ENCODE measurements at places on chromosomes 6 and 20.

GRCh38 chr6:135148889-135149288 is 32.2 kb upstream of the MYB start:
- no peak for DNase-seq

- DNase-seq, result no peak
These were observed 53.4 kb upstream of the RNF24 start for GRCh38 chr20:4068708-4069107.

GRCh38 chr6:27518881-27519795 is 46.2 kb upstream of the ZNF184 start:
- DNase-seq, result peak; percentile 77

DNA sequence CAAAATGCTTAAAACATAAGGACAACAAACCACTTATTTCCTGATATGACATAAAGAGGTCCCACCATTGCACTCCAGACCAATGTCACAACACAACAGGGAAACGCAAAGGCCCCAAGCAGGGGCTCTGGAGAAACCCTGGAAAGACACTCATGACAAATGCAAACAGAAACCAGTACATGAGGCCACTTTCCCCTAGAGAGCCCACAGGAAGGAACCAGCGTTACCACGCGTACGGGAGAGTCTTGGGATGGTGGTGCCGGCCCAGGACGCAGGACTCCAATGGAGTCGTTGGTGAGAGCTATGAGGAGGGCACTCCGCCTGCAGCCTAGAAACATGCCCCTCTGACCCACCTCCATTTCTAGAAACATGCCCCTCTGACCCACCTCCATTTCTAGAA is 20.2 kb downstream of the GMEB2 start:
- no peak for DNase-seq

DNA sequence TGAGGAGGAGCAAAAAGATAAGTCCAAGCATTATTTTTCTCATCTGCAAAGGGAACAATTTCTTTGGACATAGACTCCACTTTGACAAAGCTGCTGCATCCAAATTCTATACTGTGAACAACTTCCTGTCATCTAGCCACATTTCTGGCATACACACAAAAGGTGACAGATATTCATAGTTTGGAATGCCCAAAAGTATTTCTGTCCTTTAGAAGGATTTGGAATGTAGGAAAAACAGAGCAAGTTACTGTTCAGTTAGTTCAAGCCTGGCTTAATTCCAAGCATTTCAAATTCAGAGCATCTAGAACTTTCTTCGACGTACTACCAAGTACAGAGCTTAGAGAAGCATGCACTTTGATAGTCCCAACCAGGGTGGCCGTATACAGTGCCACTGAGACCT is 134.0 kb downstream of the PDE7B start:
- DNase-seq, result no peak

DNA sequence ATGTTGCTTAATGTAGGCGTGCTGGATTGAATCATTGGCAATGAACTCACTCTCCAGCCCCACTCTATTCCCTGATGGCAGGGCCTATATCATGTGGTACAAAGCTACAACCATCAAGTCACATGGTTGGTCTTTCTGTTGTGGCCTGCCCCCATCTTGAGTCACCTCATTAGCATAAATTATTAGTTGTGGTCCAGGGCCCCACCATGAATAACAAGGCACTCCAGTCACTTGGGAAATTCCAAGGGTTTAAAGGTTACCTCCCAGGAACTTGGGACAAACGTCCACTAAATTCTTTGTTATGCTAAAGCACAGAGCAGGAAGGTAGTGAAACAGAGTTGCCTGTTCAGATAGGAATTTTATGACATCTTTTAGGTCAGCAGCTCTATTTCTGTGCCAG is 193.7 kb downstream of the SLC35F1 start:
- no peak for DNase-seq

GRCh38 chr20:13703265-13703664 is 64.5 kb upstream of the TASP1 start:
- DNase-seq, result no peak

GRCh38 chr6:135146162-135146934 is 34.8 kb upstream of the MYB start:
- no peak for DNase-seq

- DNase-seq, result no peak
These were observed 19.7 kb upstream of the ULBP3 start for GRCh38 chr6:150088481-150089154.

GRCh38 chr6:6201200-6201599 is 119.3 kb downstream of the F13A1 start:
- DNase-seq, result no peak

- DNase-seq, result no peak
These were observed 58.3 kb downstream of the CARMIL1 start for GRCh38 chr6:25337431-25337830.

DNA sequence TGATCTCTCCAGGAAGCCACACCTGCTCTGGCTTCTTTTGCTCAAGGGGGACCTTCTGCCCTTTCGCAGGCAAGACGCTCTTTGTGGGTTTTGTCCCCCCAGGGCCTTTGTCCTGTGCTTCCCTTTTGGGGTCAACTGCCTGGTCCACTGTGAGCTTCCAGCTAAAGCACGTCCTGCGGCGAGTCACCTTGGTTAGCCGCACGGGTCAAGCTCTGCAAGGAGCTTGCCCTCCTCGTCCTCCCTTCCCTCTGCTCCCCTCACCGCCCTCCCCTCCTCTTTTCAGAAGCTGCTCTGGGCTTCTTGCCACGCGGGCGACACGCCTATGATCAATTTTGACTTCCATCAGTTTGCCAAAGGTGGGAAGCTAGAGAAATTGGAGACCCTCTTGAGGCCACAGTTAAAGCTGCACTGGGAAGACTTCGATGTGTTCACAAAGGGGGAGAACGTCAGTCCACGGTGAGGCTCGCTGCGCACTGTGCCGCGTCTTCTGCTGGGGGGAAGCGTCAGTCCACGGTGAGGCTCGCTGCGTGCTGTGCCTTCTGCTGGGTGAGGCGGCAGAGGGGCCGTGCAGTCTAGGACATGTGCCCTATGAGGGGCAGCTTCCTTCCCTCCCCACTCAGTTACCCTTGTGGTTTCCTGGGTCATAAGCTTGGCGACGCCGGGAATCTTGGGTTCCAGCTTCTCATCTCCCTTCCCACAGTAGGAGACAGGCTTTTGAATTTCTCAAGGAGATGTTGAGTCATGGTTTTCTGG is 80.2 kb downstream of the SYNJ2 start:
- DNase-seq, result no peak

DNA sequence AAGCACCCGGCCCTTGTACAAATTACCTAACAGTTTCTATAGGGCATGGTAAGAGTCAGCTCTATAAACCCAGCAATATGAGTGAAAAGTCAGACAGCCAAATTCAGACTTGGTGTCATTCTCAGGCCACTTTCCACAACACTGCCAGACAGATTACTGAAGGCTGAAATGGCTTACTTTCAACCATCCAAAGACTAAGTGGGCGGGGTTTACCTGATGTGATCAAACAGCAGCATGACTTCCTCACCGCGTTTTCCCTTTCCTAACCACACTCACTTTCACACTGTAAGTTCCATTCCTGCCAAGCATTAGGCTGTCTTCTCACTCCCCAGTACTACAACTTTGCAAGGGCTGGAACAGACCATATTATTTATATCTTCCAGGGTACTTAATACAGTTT is 85.9 kb downstream of the SMLR1 start:
- no peak for DNase-seq

GRCh38 chr20:62824476-62825332 is 7.9 kb downstream of the COL9A3 start:
- peak; percentile 72 for DNase-seq

DNA sequence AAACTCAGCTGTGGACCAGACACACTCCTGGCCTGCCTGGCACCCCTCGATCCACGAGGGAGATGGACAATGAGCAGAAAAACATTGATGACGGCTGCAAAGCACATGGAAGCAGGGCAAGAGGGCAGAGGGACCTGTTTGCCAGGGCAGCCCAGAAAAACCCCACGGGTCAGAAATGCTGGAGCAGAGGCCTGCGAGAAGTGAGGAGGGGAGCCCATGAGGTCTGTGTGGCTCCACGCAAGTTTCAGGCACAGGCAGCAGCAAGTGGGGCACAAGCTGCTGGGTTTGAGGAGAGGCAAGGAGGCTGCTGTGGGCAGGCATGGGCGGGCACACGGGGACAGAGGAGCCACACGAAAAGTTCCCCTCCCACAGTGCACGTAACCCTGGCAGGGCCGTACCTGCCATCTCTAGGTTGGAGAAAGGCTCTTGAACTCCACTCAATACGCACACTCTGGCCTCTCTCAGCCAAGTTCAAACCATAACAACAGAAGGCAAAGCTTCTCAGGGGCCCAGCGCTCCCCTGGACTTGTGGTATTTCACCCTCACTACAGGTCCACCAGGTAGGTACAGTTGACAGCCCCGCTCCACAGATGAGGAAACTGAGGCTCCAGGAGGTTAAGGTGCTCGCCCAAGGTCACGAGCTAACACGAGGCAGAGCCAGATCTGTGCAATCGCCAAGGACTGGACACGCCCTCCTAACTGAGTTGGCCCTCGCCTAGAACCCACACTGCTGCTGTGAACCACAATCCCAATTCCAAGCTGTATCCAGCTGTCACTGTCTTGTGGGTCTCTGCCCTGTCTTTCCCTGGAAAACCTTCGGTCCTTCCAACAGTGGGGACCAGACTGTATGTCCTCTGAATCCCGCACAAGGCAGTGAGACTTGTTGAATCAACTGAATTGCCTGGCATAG is 108.2 kb downstream of the NOL4L start:
- DNase-seq, result peak; percentile 23

DNA sequence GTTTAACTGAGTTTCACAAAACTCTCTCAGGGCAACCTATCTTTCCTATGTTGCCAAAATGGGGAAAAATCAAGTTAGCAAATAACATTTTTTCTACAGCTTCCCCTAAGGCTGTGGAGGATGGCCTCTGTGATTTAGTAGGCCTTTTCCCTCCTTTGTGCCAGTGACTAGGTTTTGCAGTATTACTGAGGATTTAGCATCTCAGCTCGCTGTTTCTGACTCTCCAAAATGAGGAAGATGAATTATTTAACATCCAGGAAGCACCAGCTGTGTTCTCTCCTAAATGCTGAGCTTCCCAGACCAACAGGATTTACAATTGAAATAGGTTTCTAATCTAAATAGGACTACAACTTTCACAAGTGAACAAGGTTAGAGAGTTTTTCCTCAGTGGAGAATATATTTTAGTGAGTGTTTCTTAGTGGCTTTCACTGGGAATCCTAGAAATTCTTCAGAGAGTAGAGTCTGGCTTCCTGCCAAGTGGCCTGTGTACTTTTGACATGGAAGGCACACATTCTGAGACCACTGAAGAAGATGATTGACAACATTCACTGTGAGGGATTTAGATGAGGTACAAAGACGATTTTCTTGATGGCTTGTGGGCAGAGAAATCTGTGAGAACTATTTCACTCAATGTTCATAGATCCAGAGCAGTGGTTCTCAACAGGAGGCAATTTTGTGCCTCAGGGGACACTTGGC is 62.4 kb downstream of the PTCHD4 start:
- no peak for DNase-seq

DNA sequence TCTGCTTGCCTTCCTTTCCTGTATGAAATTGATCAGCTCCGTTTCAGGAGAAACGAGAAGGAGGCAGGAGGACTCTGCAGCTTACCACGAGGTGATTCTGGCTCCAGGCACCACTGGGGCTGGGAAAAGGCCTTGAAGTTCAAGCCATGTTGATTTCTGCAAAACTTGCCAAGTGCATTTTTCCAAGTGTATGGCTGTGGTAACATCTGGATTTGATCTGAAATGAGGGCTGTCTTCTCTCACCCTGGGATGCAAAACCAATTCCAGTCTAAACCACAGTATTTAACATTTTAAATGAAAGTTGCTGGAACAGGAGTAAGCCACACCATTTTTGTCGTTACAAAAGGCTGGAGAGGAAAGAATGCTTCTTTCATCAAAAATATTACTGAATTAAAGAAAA is 36.1 kb upstream of the FAM210B start:
- no peak for DNase-seq

GRCh38 chr6:113120582-113121285 is 736.4 kb upstream of the MARCKS start:
- DNase-seq, result no peak

DNA sequence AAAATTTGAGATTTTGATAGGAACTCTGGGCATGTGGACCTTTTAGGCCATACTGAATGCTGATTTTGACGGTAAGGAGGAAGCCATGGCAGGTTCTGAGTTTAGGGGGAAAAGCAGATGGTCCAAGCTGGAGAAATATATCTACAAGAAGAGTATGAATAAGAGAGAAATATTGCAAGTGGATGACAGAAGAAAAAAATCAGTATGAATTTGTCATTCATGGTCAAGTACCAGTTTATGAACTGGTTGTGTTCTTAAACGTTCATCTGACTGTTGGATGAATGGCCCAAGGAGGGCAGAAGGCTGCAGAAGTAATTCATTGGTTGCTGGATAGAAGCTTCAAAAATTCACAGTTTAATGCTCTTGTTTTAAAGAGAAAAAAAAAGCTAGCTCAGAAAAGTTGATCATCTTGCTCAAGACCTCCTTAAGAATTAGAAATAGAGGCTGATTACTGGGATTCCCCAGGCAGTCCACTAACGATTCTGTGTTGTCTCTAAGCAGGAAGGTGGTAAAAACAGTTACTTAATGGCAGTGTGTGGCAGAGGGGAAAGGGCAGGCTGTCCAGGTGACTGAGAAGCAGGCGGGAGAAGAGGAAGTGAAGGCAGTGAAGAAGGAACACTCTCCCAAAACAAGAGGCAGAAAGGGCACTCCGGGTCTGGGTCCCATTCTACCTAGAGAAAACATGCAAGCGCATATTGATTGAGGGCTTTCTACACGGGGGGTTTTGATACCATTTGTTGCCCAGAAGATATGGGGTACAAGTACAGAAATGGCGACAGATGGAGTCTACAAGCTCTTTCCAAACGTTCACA is 2.0 kb upstream of the DUSP22 start:
- no peak for DNase-seq

GRCh38 chr20:18728870-18729224 is 84.7 kb upstream of the SCP2D1 start:
- no peak for DNase-seq

GRCh38 chr6:93749930-93750329 is 330.6 kb upstream of the EPHA7 start:
- DNase-seq, result no peak

- no peak for DNase-seq
These were observed 10.2 kb downstream of the HLA-DRB5 start for GRCh38 chr6:32519910-32520258.

Data from naive thymus-derived CD8-positive, alpha-beta T cell (primary cell).